NCI-H2171 treated with DMSO at 0.1 percent for 48 hours (cell line): ENCODE measurements at places on chromosomes 16 and 17.

GRCh38 chr17:80970044-80970761, 21.4 kb upstream of the CHMP6 start:
- DNase-seq, result peak; percentile 13

DNA sequence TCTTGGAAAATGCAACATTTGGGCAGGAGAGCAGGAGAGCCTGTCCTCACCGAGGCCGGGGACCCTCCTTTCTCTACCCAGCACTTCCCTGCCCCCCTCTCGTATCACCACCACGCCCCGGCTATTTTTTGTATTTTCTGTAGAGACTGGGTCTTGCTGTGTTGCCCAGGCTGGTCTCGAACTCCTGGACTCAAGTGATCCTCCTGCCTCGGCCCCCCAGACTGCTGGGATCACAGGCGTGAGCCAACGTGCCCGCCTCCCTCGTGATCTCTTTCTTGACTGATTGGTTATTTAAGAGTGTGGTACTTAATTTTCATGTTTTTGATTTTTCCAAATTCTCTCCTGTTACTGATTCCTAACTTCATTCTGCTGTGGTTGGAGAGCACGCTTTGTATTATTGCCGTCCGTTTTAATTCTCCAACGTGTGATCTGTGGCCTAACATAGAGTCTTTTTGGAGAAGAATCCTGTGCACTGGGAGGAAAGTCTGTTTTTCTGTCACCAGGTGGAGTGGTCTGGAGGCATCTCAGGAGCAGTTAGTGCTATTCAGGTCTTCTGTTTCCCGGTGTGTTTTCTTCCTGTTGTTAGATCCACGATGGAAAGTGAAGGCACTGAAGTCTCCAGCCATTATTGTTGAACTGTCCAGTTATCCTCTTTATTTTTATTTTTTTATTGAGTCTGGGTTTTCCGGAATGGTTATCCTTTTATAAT, 40.4 kb downstream of the ZNF778 start:
- DNase-seq, result peak; percentile 47

GRCh38 chr16:19393226-19394111, 24.2 kb upstream of the TMC5 start:
- no peak for DNase-seq

DNA sequence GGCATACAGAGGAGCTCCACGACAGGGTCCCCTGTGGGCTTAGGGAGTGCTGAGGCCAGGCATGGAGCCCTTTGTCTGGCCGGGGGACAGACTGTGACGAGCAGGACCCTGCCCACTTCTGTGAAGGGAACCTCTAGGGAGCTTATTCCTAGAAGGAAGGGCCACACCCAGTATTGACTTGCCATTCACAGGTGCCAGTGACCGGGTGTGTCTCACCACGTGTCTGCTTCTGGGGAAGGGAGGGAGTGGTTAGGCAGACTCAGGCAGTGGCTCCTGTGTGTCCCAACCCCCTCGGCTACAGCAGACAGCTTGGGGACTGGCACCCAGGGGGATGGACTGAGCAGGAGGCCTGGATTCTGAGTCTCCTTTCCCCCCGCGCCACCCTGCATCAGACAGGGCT, 57.2 kb downstream of the SOCS1 start:
- peak; percentile 86 for DNase-seq

GRCh38 chr17:44023545-44024270, 8.9 kb upstream of the TMEM101 start:
- no peak for DNase-seq

DNA sequence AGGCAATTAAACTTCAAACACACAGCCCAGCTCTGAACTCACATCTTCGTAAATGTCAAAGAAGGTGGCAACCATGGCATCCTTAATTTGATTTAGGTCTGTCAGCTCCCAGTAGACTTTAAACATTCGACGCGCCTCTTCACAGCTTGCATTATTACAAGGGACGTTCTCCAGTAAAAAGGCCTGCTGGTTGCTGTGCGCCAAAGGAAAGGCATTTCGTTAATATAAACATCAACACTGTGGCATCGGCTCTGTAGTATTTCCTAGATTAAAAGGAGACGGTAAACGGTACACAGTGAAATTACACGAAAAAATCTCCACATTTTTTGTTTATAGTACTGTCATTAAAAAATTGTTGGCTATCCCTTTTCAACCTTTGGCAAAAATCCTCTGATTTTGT, 116.8 kb upstream of the NETO2 start:
- DNase-seq, result no peak

DNA sequence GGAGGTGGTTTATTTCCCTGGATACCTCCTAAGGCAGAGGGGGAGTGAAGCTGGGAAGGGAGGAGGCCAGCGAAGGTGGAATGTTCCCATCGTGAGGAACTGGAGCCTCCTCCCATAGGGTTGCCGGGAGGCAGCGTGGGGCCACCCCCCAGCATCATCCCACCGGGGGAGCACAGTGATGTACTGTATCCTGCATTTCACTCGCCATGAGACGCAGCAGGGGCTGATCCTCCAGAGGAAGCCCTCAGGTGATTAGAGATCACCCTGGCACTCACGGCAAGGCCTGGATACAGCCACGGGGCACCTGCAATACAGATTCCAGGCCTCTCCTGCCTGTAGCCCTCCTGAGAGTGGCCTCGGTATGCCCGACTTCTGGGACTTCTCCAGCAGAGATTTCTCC, 25.5 kb upstream of the BEAN1 start:
- DNase-seq, result no peak

- DNase-seq, result no peak
Observed at GRCh38 chr16:30088237-30088831, 3.4 kb downstream of the TBX6 start.

DNA sequence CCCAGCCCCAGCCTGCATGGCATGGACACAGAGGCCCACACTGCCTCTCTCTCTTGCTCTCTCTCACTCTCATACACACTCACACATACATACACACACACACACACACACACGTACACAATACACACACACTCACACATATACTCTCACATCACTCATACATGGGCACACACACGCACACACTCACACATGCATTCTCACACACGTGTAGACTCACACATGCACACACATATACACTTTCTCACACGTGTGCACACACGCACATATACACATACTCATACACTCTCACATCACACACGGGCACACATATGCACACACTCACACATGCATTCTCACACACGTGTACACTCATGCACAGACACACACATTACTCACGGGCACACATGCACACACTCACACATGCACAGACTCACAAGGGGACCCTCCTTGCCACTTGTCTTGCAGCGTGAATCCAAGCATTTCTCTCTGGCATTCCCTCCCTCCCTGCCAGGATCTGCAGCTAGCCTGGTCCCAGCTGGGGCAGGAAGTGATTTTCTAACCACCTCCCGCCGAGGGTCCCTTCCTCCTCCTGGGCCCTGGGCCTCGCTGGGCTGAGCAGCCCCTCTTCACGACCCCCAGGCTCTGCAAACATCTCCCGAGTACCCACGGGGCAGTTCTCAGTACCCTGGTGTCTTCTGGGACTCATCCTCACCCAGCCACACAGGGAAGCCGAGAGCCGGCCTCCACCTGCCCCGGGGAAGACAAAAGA, 37.5 kb downstream of the IL21R start:
- DNase-seq, result no peak

DNA sequence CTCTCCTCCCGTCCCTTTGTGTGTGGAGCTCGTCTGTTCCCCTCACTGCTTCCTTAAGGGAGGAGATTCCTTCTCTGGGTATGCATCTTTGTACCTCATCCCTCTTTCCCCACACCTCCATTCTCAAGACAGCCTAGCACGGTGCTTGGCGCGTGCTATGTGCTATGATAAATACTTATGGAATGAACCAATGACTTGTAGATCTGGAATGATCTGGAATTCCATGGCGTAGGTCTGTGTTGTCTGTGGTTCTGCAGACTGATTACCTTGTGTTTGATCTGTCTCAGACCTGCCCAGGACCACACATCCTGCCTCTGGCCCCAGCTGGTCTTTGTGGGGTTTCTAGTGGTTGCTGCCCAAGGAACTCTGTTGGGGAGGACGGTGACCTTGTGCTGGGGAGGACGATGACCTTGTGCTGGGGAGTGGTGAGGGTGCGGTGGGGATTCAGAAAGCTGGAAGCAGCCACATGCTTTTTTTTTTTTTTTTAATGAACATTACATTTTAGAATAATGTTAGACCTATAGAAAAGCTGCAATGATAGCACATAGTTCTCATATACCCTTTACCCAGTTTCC, 33.5 kb upstream of the ETV4 start:
- no peak for DNase-seq

DNA sequence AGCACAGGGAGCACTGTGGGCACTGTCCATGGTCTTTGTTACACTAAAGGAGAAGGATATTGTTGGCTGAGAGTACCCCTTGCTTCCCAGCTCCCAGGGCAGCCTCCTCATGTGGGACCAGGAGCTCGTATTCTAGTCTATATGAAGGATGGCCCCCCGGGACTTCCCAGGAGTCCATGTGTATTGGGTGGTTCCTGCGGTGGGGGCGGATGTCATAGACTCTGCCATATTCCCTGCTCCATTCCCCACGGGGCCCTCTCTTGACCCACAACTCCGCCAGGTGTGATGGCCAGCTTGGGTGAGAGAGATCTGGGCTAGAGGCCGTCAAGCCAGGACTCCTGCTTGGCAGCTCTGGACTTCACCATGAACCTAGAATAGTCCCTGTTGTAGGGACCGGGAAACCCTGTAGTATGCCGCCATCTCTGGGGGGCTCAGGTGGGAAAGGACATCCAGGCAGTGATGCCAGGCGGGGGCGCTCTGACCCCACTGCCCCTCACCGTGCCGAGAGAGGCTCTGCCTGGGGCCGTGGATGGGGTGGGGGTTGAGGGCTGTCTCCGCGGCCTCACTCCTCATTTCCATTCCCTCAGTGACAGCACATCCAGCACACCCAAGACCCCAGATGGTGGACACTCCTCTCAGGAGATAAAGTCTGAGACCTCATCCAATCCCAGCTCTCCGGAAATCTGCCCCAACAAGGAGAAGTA, 37.8 kb downstream of the OR1D5 start:
- DNase-seq, result no peak

DNA sequence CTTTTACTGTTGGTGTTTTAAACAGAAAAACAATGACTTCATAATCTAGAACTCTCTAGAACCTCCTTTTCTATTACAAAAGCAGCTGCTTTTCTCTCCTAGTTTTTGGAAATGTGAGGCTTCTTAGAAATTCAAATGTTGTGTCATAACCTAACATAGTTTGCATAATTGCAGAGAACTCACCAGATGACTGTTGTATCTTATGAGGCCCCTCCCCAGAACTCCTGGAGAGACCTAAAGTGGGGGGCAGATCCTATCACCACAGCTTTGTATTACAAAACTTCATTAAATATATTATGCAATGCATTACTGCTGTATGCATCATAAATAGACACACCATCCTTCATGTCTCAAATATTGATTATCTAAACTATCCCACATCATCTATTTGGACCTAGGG, 538.7 kb upstream of the HSBP1 start:
- DNase-seq, result no peak

GRCh38 chr16:81696961-81697615, 82.0 kb upstream of the PLCG2 start:
- no peak for DNase-seq

DNA sequence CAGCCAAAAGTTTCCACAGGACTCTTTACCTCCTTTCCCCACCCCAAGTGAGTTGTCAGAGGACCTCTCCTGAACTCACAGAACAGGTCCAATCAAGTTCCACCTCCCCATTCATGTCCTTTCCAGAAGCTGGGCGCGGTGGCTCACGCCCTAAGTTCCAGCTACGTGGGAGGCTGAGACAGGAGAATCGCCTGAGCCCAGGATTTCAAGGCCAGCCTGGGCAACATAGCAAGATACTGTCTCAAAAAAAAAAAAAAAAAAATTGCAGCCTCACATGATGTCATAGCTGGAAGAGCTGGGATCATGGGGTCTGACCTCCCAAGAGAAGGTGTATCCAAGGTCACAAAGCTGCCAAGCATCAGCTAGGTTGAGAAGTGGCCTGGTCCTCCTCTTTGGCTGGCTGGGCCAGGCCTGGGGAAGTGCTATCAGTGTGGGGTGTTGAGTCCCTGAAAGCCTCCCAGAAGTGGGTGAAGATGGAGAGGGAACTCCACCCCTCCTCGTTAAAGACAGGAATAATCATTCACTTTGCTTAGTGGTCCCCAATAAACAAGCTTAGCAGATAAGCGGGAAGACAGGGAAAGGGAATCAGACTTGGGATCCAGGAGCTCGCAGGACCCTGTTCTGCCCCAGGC, 5.5 kb upstream of the MNT start:
- DNase-seq, result no peak

GRCh38 chr16:5756969-5757368, 659.4 kb upstream of the EEF2KMT start:
- DNase-seq, result no peak

GRCh38 chr16:85529489-85530369, 83.4 kb upstream of the GSE1 start:
- DNase-seq, result no peak
